Keratinocyte (primary cell): ENCODE measurements at places on chromosomes 3 and 15. TPM values are rescaled to one million over a fixed set of nuclear protein-coding genes. Genes with fewer than 3 reads are reported as not detected.

Gene RETNLB
- polyA plus RNA-seq, result not detected in 3 replicates

Gene SLC28A2
- polyA plus RNA-seq, result not detected in 3 replicates

Gene CCR4
- polyA plus RNA-seq, result 0.01 TPM in 1 of 3 replicates, not detected in the others

Gene WDR49
- 0.01 TPM in 1 of 3 replicates, not detected in the others for polyA plus RNA-seq

Gene ANKRD63
- not detected in 3 replicates for polyA plus RNA-seq

Gene SHC4
- 0.61 to 0.94 TPM (median 0.87 TPM) in 3 replicates for polyA plus RNA-seq

Gene CELSR3
- 0.25 to 0.53 TPM (median 0.31 TPM) in 3 replicates for polyA plus RNA-seq

Gene TMEM43
- 98.8 to 117 TPM (median 111 TPM) in 3 replicates for polyA plus RNA-seq

Gene ARPP19
- 85.5 to 128 TPM (median 88.0 TPM) in 3 replicates for polyA plus RNA-seq

Gene SPTBN5
- polyA plus RNA-seq, result 0.61 to 1.1 TPM (median 0.66 TPM) in 3 replicates

Gene CAMKV
- not detected in 3 replicates for polyA plus RNA-seq

Gene IQCF5
- polyA plus RNA-seq, result not detected in 3 replicates

Gene FGF12
- 0.84 to 4.1 TPM (median 4.1 TPM) in 3 replicates for polyA plus RNA-seq

Gene HRH1
- 10.0 to 15.1 TPM (median 13.9 TPM) in 3 replicates for polyA plus RNA-seq

Gene GPX1
- polyA plus RNA-seq, result 395 to 588 TPM (median 427 TPM) in 3 replicates

Gene CMTM8
- polyA plus RNA-seq, result 1.1 to 1.9 TPM (median 1.6 TPM) in 3 replicates

Gene NAALADL2
- polyA plus RNA-seq, result 0.63 to 0.87 TPM (median 0.75 TPM) in 3 replicates

Gene TICRR
- polyA plus RNA-seq, result 0.82 to 4.0 TPM (median 2.9 TPM) in 3 replicates

Gene ZNF774
- polyA plus RNA-seq, result 2.0 to 2.3 TPM (median 2.2 TPM) in 3 replicates

Gene PLA2G4E
- polyA plus RNA-seq, result 1.1 to 6.7 TPM (median 3.5 TPM) in 3 replicates

Gene ZBED2
- polyA plus RNA-seq, result 81.8 to 124 TPM (median 120 TPM) in 3 replicates

Gene CD96
- 0.08 to 0.14 TPM (median 0.13 TPM) in 3 replicates for polyA plus RNA-seq

Gene P4HTM
- polyA plus RNA-seq, result 0.93 to 1.1 TPM (median 0.99 TPM) in 3 replicates

Gene DNAH1
- 0.33 to 1.1 TPM (median 0.70 TPM) in 3 replicates for polyA plus RNA-seq
